ENCODE measurements at places on chromosomes 12 and 14. TPM values are rescaled to one million over a fixed set of nuclear protein-coding genes. Genes with fewer than 3 reads are reported as not detected.

Gene TMEM63C
- 0.66 TPM for total RNA-seq

Gene ASPG
- total RNA-seq: 1.3 TPM

Gene NRIP2
- total RNA-seq: not detected

Gene TAS2R8
- total RNA-seq: not detected

Gene DICER1
- 36.6 TPM for total RNA-seq

Gene KLRC1
- total RNA-seq: 0.24 TPM

Gene SLC2A14
- total RNA-seq: not detected

Gene CPNE6
- total RNA-seq: not detected

Gene SYNDIG1L
- total RNA-seq: not detected

Gene C12orf50
- 0.58 TPM for total RNA-seq

Gene HRK
- 11.9 TPM for total RNA-seq

Gene MYF6
- not detected for total RNA-seq

Gene ITGB7
- total RNA-seq: 18.8 TPM

Gene RNU4-1
- total RNA-seq: not detected

Gene NKX2-1
- not detected for total RNA-seq

Gene LACRT
- not detected for total RNA-seq

Gene LHX5
- total RNA-seq: not detected
